Keratinocyte (primary cell): ENCODE measurements at places on chromosomes 5 and 9. TPM values are rescaled to one million over a fixed set of nuclear protein-coding genes. Genes with fewer than 3 reads are reported as not detected.

GRCh38 chr9:93612796-93613154 is 36.4 kb downstream of the PHF2 start:
- DNase-seq, result no peak

GRCh38 chr5:133967698-133968203 is 674 bp downstream of the C5orf15 start:
- DNase-seq, result no peak

GRCh38 chr9:132472199-132472598 is 62.2 kb downstream of the CFAP77 start:
- DNase-seq, result no peak

DNA sequence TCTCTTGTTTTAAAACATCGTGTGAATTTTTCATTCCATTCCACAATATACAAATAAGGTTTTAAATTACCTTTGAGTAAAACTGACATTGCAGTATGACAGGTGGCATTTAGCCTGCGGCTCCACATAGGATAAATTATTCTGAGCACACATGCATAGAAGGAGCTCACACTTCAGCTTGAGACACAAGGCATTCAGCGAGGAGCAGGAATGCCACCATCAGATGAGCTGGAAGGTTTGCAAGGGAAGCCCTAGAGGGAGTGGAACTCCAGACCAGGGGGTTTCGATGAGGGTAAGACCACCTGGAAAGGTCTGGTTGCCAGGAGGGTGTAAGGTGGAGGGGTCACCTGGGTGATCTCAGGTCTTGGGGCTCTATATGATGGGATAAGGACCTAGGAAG is 259.0 kb upstream of the ADRA1B start:
- DNase-seq, result no peak

- no peak for DNase-seq
Observed at GRCh38 chr5:156328766-156329165, 1.8 kb downstream of the SGCD start.

GRCh38 chr5:170971-171800 is 20.1 kb upstream of the LRRC14B start:
- no peak for DNase-seq

Gene CMBL
- polyA plus RNA-seq, result 5.2 to 12.6 TPM (median 9.1 TPM) in 3 replicates

Gene NR6A1
- polyA plus RNA-seq, result 1.1 to 1.9 TPM (median 1.8 TPM) in 3 replicates

- DNase-seq, result no peak
Observed at GRCh38 chr5:170296036-170296934, 1.3 kb downstream of the LCP2 start.

Gene CNOT6
- 15.6 to 29.7 TPM (median 19.4 TPM) in 3 replicates for polyA plus RNA-seq

- DNase-seq, result no peak
Observed at GRCh38 chr9:137989999-137990715, 112.6 kb downstream of the CACNA1B start.

DNA sequence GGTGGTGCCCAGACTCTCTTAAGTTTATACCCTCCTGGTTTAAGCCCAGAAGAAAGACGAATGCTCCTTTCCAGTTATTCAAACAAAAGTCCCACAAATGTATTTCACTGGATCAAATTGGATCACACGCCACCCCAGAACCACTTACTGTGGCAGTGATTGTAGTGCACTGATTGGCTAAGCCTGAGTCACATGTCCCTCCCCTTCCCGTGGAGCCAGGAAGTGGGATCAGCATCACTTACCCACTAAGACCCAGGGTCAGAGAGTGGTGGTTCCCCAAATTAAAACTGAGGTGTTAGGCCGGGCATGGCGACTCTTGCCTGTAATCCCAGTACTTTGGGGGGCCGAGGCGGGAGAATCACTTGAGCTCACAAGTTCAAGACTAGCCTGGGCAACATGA is 29.5 kb upstream of the CCDC180 start:
- DNase-seq, result no peak

- DNase-seq, result no peak
Observed at GRCh38 chr5:178238711-178239592, 6.3 kb upstream of the PHYKPL start.

DNA sequence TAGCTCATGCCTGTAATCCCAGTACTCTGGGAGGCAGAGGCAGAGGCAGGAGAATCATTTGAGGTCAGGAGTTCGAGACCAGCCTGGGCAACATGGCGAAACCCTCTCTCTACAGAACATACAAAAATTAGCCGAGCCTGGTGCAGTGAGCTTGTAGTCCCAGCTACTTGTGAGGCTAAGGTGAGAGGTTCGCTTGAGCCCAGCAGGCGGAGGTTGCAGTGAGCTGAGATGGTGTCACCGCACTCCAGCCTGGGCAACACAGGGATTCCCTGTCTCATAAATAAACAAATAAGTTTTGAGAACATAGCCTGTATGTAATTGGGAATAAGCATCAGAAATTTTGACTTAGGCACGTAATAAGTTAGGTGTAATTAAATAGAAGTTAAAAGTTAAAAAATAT is 971.7 kb upstream of the COX7C start:
- no peak for DNase-seq

DNA sequence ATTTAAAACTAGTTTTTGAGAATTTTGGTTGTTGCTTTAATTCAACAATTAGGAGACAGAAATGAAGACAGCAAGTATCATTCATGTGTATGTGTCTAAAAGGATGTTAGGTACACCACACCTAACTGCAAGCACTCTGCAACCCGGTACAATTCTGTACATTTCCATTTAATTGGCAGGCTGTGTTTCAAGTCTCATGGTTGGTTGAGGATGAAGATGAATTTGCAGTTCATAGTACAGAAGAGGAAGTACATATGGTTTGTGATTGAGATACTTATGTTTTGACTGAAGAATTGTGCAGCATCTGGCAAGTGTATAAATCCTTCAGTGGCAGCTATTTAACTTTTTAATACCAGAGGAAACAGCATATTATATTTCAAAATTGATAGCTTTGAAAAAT is 628.7 kb upstream of the ZNF608 start:
- DNase-seq, result no peak

DNA sequence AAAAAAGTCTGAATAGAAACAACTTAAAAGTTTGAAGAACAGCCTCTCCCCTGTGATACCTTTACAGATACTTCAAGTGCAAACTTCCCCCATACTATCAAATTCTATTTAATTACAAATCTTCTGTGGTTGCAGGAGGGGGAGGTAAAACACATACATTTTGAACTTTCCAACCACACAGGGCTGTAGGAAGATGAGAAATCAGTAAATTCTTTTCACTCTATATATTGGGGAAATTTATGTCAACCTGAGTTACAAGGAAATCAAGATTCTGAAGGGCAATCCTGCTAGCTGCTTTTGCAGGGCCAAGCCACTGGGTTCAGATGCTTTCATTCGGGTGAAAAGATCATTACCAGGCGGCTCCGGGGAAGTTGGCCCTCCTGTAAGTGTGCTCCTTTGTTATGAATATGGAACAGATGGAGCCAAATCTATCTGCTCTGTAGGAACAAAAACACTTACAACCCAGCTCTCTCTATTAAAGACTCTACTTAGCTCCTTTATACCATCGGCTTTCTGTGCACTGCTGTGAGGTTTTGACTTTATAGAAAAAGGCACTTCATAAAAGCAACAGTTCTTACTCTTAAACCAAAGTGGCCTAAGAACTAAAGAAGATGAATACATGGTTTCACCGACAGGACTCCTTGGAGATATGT is 269.1 kb downstream of the EFNA5 start:
- DNase-seq, result no peak

Gene KCNV2
- polyA plus RNA-seq, result not detected in 3 replicates

DNA sequence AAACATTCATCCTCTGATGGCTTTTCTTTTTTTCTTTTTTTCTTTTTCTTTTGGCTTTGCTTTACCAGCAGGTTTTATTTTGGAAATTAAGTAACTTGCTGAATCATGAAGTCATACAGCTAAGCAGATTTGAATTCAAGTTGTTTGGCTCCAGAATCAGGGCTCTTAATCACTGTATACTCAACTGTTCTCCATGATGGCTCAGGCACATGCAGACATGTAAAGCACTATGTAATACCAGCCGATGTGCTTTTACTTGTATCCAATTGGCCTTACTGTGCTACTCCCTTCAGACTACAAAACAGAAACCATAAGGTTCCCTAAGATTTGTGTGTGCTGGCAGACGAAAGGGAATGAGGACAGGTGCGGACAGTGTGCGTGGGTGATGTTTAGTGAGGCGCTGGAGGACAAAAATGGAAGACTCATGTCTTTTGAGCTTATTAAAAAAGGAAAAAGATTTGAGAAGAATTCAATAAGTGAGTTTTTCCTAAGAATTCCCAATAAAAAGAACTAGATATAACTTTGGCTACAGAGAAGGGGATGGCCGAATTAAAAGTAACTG is 44.7 kb upstream of the OTP start:
- no peak for DNase-seq

Gene ARL14EPL
- not detected in 3 replicates for polyA plus RNA-seq

GRCh38 chr9:108838017-108838416 is 17.8 kb downstream of the ACTL7B start:
- no peak for DNase-seq

DNA sequence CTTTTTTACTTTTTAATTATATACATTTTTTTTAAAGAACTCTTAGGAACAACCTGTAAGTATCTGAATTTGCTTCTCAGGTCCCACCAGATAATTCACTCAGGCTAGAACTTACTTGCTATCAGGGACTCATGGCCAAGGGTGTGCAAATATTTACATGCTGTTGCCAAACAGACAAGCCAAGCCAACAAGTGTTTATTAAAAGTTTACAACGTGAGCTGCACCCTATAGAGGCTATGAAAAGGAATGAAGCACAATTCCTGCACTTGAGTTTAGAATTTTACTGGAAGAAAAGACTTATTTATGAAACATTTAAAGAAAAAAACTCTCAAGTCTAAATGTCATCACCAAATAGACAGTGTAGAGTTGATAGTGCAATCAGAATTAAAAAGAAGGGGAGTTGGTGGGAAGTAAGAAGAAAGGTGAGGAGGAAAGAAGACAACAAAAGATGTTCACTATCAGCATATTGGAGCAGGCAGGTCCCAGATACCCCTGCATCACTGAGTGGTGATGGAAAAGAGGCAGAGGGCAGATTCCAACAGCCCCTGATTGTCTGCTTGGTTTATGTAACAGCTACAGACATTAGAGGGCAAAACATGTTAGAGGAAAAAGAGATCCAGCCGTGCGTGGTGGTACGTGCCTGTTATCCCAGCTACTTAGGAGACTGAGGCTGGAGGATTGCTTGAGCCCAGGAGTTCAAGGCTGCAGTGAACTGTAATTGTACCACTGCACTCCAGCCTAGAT is 32.8 kb downstream of the SH3RF2 start:
- no peak for DNase-seq

Gene TAS2R1
- not detected in 3 replicates for polyA plus RNA-seq

GRCh38 chr5:140194662-140195061 is 19.7 kb downstream of the CYSTM1 start:
- no peak for DNase-seq

Gene PRUNE2
- 0.22 to 0.41 TPM (median 0.26 TPM) in 3 replicates for polyA plus RNA-seq

- DNase-seq, result no peak
Observed at GRCh38 chr9:135474915-135475314, 4.7 kb upstream of the PPP1R26 start.

DNA sequence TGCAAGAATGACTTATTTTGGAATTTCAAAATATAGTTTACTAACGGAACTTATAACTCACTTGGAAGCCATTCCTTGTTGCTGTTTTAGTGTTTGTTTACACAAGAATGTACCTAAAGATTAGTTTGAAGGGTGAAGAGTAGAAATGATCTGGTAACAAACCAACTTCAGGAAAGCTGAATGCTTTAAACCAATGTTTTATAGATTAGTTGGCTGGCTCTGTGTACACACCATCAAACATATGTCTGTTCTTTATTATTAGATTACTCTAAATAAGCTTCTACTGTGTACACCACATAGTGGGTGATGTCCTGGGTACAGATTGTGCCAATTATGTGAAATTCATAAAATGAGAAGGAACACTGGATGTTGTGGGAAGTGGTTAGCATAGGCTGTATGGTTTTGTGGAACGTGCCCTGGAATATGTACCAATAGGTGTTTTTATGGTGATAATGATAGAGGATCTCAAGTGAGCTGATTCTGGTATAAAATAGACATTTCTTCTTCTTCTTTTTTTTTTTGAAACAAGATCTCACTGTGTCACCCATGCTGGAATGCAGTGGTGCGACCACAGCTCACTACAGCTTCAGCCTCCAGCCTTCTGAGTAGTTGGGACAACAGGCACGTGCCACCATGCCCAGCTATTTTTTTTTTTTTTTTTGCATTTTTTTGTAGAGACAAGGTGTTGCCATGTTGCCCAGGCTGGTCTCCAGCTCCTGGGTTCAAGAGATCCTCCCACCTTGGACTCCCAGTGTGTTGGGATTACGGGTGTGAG is 109.3 kb upstream of the DHFR start:
- DNase-seq, result no peak

DNA sequence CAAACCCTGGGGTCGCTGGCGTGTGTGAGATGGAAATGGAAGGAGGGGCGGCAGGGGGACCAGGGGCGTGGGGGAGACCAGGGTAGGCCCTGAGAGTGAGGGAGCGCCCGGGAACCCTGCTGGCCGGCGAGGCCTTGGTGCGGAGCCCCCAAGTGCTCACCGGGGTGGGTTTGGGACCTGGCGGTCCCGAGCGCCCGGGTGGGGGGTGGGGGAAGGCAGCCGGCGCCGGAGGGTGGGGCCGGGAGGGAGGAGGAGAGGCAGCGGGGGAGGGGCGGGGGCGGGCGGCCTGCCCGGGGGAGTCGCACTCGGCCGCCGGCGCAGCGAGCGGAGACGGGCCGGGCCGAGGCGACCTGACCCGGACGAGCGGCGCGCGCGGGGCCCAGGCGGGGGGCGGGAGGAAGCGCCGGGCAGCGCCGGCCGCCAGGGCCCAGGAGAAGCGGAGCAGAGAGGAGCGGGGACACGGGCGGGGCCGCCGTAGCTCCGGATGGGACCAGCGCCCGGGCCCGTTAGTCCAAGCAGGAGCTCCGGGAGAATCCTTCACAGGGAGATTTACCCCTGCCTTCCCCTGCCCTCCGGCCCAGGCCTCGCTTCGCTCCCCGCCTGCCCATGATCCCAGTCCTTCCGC is at the start of gene NPR2:
Gene NPR2 (plus strand): TSS at position 295 of the 625 bp plus-strand sequence. CDS start 818 bp downstream, outside the sequence.
- no peak for DNase-seq

GRCh38 chr5:143376911-143377813 is 26.3 kb downstream of the NR3C1 start:
- no peak for DNase-seq

Gene TERT
- not detected in 3 replicates for polyA plus RNA-seq

GRCh38 chr5:177453852-177454396 is 7.3 kb downstream of the PRR7 start:
- DNase-seq, result no peak

Gene RUFY1
- polyA plus RNA-seq, result 21.4 to 25.2 TPM (median 21.9 TPM) in 3 replicates

DNA sequence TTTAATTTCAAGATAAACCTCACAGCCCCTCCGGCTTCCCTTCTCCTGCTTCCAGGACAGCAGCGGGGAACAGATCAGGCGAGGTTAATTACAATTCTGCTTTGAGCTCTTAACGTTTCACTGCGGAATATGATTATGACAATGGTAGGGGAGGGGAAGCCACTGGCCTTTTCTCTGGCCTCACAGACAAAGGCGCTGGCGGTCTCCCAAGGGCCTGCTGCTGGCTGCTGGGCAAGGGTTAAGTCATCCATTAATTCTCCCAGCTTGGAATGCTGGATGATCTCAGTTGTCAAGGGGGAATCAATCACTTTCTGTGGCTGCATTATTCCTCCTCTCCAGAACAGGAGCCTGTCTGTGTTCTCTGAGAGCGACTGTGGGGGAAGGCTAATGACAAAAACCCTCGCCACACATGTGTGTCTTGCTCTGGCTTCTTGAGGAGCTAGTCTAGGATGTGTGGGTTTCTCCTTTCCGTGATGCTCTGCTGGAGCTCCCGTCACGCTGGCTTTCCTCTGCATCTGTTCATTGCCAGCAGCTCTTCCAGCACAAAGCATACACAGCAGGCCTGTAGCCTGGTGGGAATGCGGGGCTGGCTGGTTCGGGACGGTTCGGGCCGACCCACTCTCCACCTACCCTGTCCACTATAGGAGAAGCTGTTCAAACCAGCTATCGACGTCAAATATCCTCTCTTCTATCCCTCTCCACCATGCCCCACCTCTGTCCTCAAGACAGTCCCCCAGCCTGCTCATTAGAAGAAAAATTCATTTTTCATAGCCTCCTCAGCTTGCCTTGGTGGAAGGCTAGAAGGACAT is 82.8 kb downstream of the DCP2 start:
- DNase-seq, result no peak
